ENCODE measurements at places on chromosomes 11 and 22. TPM values are rescaled to one million over a fixed set of nuclear protein-coding genes. Genes with fewer than 3 reads are reported as not detected.

- H3K27me3 ChIP-seq = peaks cover 27% of the 10 kb centered on the region
- no peak overlapping the region for H3K27ac ChIP-seq
- no peak overlapping the region for H3K4me3 ChIP-seq
- H3K36me3 ChIP-seq = no peaks in the 10 kb centered on the region
- no peak for DNase-seq
These were observed 2.4 kb upstream of the WT1 start for GRCh38 chr11:32437495-32438345.

GRCh38 chr22:46589141-46589748 is 30.9 kb upstream of the GRAMD4 start:
- DNase-seq = no peak
- no peak overlapping the region for H3K27ac ChIP-seq
- no peak overlapping the region for H3K4me3 ChIP-seq
- H3K4me1 ChIP-seq = peaks cover 4% of the 10 kb centered on the region

DNA sequence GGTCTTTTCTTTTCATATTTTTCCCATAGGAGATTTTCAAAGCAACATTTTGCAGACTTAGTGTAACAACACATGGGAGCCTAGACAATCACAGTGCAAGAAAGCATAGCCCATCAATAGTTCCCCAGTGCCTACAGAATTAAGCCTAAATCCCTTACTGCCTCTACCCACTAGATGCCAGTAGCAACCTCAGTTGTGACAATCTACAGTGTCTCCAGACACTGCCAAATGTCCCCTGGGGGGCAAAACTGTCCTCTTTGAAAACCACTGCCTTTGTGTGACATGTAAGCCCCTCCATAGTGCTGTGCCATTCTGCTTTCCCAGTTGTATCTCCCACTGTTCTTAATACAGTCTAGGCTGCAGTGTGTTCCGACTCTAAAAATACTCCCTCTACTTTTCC is 1329.0 kb downstream of the LRRC4C start:
- H3K4me1 ChIP-seq = no peaks in the 10 kb centered on the region
- DNase-seq = no peak
- H3K36me3 ChIP-seq = no peaks in the 10 kb centered on the region
- H3K4me3 ChIP-seq = no peak overlapping the region
- H3K27me3 ChIP-seq = no peaks in the 10 kb centered on the region

DNA sequence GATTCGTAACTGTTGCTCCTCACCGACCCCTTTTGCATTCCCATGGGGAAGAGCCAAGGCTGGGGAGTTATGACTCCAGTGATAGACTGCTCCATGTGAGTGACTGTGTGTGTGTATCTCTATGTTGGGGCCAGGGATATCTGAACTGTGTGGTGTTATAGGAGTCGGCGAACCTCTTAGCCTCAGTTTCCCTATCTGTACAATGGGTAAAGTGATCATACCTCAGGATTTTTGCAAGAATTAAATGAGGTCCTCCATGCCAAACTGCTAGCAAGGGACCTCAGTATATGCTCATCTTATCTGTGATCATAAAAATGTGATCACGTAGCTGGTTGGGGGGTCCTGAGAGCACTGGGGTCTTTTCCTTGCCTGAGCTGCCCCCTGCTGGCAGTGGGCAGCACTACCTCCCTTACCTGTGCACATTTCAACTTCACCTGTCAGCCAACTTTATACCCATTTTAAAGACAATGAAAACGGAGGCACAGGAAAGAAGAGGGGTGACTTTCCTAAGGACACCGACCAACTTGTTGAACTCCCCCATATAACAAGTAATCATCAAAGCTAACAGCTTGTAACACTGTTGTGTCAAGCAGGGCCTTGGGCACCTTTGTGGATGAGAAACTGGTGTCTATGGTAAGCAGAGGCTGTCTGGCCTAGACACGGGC is 1.4 kb upstream of the DPP3 start:
- DNase-seq = no peak
- H3K27ac ChIP-seq = peak overlapping the region; percentile 84
- H3K36me3 ChIP-seq = peaks cover 23% of the 10 kb centered on the region
- H3K4me1 ChIP-seq = peaks cover 13% of the 10 kb centered on the region
- H3K27me3 ChIP-seq = no peaks in the 10 kb centered on the region

DNA sequence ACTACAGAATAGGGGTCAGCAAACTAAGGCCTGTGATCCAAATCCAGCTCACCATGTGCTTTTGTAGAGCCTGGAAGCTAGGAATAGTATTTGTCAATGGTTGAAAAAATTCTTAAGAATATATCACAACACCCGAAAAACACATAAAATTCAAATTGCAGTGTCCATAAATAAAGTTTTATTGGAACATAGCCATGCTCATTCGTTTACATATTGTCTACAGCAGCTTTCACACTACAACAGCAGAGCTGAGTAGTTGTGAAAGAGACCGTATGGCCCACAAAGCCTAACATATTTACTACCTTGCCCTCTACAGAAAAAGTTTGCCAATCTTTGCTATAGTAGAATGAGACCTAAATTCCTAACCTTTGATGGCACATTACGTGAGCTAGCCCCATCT is 125.7 kb downstream of the CADM1 start:
- H3K4me3 ChIP-seq = no peak overlapping the region
- no peaks in the 10 kb centered on the region for H3K27me3 ChIP-seq
- H3K27ac ChIP-seq = no peak overlapping the region
- DNase-seq = no peak
- H3K4me1 ChIP-seq = no peaks in the 10 kb centered on the region

DNA sequence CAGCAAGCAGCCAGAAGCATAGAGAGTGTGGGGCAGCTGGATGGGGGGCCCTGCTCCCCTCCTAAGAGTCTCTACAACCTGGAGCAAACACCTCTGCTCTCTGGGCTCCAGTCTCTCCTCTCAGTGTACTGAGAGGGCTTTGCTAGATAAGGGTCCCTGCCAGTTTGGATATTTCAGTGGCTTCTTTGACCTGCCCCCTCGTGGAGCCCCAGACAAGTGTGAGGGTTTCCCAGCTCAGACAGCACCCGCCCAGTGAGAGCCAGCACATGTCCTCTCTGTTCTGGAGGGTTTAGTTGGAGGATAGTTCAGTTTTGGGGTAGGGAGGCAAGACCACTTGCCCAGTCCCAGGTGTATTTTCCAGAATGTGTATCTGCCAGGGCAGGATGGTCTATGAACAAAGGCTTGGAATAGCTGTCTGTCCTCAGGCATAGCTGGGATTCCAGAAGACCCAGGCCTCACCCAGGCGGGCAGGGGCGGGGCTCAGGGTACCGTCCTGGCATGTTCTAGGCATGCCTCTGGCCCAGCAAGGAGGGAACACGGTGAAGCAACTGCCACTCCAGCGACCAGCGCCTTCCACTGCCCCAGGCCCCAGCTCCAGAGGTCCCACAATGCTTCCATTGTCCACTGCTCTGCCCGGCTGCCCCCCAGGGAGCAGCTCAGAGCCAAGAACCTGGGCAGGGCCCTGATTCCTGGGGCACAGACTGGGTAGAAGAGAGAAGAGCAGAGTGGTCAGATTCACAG is 7.5 kb upstream of the MICALL1 start:
- H3K36me3 ChIP-seq = no peaks in the 10 kb centered on the region
- H3K27me3 ChIP-seq = no peaks in the 10 kb centered on the region
- no peak overlapping the region for H3K27ac ChIP-seq
- DNase-seq = no peak
- H3K4me3 ChIP-seq = no peak overlapping the region

GRCh38 chr22:37235897-37236607 is 8.0 kb downstream of the RAC2 start:
- no peak overlapping the region for H3K27ac ChIP-seq
- H3K36me3 ChIP-seq = no peaks in the 10 kb centered on the region
- no peaks in the 10 kb centered on the region for H3K4me1 ChIP-seq
- no peak for DNase-seq
- H3K4me3 ChIP-seq = no peak overlapping the region

- no peaks in the 10 kb centered on the region for H3K36me3 ChIP-seq
- no peaks in the 10 kb centered on the region for H3K27me3 ChIP-seq
- DNase-seq = no peak
- H3K27ac ChIP-seq = no peak overlapping the region
- peaks cover under 1% of the 10 kb centered on the region for H3K4me1 ChIP-seq
These were observed 50.6 kb upstream of the ACCSL start for GRCh38 chr11:43997022-43997660.

GRCh38 chr11:20000351-20001134 is 159.7 kb downstream of the DBX1 start:
- H3K27ac ChIP-seq = no peak overlapping the region
- no peak overlapping the region for H3K4me3 ChIP-seq
- no peak for DNase-seq
- H3K27me3 ChIP-seq = no peaks in the 10 kb centered on the region

HTR3A gene
- total RNA-seq = not detected

YAP1 gene
- total RNA-seq = 516 TPM

DNA sequence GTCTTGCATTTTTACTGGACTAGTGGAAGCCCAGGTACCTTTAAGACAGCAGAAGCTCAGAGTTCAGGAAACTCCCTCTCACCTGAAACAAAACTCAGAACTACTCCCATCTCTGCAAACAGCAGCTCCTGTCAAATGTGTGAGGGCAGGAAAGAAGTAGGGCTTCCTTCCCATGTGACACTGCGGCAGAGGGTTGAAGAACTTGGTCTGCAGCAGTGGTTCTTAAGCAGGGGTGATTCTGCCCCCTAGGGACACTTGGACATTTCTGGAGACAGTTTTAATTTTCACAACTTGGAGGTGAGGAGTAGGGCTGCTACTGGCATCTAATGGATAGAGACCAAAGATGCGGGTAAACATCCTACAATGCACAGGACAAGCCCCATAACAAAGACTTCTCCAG is 63.4 kb downstream of the RCN1 start:
- no peaks in the 10 kb centered on the region for H3K4me1 ChIP-seq
- H3K4me3 ChIP-seq = no peak overlapping the region
- DNase-seq = no peak
- H3K36me3 ChIP-seq = no peaks in the 10 kb centered on the region

GRCh38 chr11:15774388-15774939 is 581.9 kb downstream of the SOX6 start:
- no peaks in the 10 kb centered on the region for H3K36me3 ChIP-seq

DNA sequence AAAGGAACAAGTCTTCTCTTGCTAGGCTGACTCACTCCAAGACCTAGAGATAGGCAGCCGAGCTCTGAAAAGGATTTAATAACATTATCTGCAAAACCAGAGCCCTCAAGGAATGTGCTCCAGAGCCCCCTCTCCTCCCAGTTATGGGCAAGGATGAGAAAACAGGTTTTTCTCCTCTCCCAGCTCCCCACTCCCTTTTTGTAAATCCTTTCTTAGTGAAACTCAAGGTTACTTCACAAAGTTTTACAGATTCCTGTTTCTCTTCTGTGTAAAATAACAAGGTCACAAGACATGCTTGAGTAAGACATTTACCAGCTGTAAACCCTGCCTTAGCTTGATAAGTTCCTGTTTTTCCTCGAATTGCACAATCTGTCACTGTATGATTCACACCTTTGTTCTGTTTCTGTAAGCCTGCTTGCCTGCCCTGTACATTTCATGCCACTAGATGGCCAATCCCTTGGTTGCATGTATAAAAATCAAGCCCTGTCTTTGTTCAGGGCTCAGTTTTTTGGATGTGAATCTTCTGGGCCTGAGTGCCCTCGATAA is 489.4 kb downstream of the KCNA4 start:
- no peak overlapping the region for H3K4me3 ChIP-seq
- no peaks in the 10 kb centered on the region for H3K4me1 ChIP-seq
- no peaks in the 10 kb centered on the region for H3K36me3 ChIP-seq

GRCh38 chr11:125603207-125603606 is 10.6 kb downstream of the STT3A start:
- no peak overlapping the region for H3K4me3 ChIP-seq
- H3K27ac ChIP-seq = peak overlapping the region; percentile 14
- no peaks in the 10 kb centered on the region for H3K27me3 ChIP-seq
- no peak for DNase-seq

- no peak overlapping the region for H3K27ac ChIP-seq
- no peaks in the 10 kb centered on the region for H3K36me3 ChIP-seq
- no peaks in the 10 kb centered on the region for H3K4me1 ChIP-seq
- H3K4me3 ChIP-seq = no peak overlapping the region
- H3K27me3 ChIP-seq = no peaks in the 10 kb centered on the region
These were observed 153.1 kb downstream of the DDX10 start for GRCh38 chr11:108817976-108818375.

- DNase-seq = peak; percentile 51
- H3K27me3 ChIP-seq = no peaks in the 10 kb centered on the region
- H3K4me3 ChIP-seq = no peak overlapping the region
- no peaks in the 10 kb centered on the region for H3K4me1 ChIP-seq
- no peaks in the 10 kb centered on the region for H3K36me3 ChIP-seq
These were observed 74.1 kb upstream of the B3GAT1 start for GRCh38 chr11:134486106-134486505.

DNA sequence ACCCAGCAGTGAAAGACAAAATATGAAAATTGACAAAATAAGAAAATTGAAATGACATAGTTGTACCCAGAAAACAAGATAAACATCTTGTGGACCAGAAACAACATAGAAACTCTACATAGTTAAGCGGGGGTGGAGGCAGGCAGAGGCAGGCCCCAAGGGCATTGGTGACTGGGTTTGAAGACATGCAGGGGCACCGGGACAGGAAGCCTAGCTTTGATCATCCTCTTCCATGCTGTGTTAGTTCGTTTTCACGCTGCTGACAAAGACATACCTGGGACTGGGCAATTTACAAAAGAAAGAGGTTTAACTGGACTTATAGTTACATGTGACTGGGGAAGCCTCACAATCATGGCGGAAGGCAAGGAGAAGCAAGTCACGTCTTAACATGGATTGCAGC is 33.5 kb upstream of the CRTAM start:
- no peaks in the 10 kb centered on the region for H3K27me3 ChIP-seq
- no peak for DNase-seq
- H3K27ac ChIP-seq = no peak overlapping the region
- H3K36me3 ChIP-seq = no peaks in the 10 kb centered on the region
- H3K4me3 ChIP-seq = no peak overlapping the region

- no peak for DNase-seq
- no peak overlapping the region for H3K27ac ChIP-seq
- H3K27me3 ChIP-seq = no peaks in the 10 kb centered on the region
- H3K4me3 ChIP-seq = no peak overlapping the region
These were observed 4.8 kb upstream of the FBXO7 start for GRCh38 chr22:32469799-32470212.
